ENCODE measurements at places on chromosomes 12 and 14.

DNA sequence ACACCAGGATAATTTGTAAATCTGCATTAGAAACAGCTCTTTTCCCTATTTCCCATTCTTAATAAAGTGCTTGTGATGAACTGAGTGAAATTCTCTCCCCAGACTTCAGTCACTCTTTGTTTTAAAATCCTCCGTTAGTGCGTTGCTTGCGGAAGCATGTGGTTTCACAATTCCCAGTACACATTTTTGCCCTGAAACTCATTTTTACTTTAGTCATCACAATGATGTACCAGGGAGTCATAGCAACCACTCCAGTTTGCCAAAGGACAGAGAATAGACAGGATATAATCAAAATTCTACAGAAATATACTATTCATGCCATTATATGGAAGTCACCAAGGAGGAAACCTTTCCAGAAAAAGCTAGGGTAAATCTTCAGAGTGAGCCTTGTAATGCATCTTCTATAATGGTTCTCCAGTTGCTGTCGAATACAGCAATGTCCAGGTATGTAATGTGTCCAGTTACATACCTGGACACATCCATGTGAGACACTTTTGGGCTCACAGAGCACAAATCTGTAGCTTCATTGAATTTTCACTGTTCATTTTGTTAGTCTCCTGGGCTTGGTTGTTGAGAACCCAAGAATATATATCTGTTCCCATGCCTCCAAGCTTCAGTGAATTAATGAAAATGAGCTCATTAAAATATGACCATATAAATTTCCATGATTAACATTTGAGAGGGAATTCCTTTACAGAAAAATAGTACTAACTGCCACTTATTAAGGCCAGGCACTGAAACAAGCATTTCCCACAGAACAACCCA is 57.8 kb downstream of the GPR135 start:
- DNase-seq: no peak

DNA sequence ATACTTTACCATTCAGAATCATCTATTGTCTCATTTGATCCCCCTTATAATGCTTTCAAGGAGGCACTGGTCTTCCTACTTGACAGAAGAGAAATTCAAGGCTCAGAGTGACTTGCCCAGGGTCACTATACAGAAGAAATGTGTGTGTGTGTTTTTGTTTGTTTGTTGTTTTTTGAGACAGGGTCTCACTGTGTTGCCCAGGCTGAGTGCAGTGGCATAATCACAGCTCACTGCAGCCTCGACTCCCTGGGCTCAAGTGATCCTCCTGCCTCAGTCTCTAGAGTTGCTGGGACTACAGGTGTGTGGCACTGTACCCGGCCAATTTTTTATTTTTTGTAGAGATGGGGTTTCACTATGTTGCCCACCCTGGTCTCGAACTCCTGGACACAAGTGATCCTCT is 22.9 kb downstream of the IRF2BPL start:
- no peak for DNase-seq

DNA sequence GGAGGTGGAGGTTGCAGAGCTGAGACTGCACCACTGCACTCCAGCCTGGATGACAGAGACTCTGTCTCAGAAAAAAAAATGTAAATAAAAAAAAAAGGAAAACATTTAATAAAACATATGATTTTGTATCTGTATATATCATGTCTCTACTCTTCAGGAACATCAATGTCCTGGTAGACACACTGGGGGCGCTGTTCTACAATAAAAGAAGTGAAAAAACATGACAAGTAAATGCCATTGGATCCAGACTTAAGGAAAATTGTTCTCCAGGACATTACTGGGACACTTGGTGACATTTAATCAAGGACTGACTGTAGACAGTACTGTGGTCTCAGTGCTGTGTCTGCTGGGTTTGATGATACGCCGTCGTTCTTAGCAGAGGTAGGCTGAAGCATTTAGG is 15.5 kb upstream of the KLC1 start:
- DNase-seq: no peak

- DNase-seq: no peak
These were observed 7.3 kb downstream of the SPRYD3 start for GRCh38 chr12:53071591-53072551.

DNA sequence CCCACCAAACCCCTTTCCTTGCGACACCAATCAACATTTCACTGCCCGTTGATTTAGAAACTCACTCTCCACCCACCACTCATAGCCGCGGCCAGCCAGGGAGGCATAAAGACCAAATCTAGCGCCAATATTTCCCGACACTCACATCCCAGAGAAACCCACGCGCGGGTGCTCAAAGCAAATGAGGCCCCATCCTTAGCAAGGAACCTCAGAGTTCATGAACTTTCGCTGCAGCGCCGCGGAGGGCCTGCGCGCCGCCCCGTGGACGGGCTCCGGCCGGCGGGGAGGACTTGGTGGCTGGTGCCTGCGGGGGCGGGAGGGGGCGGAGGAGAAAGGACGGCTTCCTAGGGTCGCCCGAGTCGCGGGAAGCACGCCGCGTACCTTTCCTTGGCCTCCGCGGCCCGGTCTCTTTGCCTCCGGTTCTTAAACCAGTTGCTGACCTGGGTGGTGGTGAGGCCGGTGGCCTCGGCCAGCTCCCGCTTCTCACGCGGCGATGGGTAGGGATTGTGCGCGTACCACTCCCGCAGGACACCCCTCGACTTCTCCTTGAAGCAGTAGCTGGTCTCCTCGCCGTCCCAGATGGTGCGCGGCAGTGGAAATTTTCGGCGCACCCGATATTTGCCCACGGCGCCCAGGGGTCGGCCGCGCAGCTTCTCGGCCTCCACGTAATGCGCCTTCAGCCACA is 886 bp downstream of the SIX1 start:
- no peak for DNase-seq

- DNase-seq: no peak
These were observed 235.2 kb downstream of the PCNX1 start for GRCh38 chr14:71142375-71143038.

DNA sequence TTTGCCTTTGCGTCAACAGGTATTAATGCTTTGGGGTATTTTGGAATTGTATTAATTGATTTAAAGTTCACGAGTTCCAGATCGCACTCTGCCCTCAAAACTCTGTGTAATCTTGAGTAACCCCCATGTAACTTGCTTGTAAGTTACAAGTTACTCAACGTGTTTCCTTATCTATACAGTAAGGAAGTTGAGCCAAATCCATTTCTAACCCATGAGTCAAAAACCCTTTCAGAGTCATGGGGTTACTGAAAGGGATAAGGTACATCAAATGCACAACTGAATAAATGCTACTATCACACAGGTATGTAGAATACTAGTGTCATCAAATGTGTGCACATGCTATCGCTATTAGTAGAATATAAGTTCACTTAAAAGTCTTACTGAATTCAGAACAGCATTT is 28.6 kb upstream of the ADAMTS20 start:
- no peak for DNase-seq

All from stimulated activated CD8-positive, alpha-beta memory T cell treated with anti-CD3 and anti-CD28 coated beads, Interleukin-7, amount 100 ng/mL, for 1 hour (primary cell).